ENCODE measurements at places on chromosomes 11 and 22. TPM values are rescaled to one million over a fixed set of nuclear protein-coding genes. Genes with fewer than 3 reads are reported as not detected.

The NXPE4 gene
- not detected for polyA plus RNA-seq

The GPHA2 gene
- not detected for polyA plus RNA-seq

The ADAMTS15 gene
- 28.9 TPM for polyA plus RNA-seq

The TRPC6 gene
- 13.8 TPM for polyA plus RNA-seq

The PRPF19 gene
- 58.2 TPM for polyA plus RNA-seq

The GPR152 gene
- not detected for polyA plus RNA-seq

The UVRAG gene
- 10.8 TPM for polyA plus RNA-seq

GRCh38 chr11:26483108-26483507 is 89.0 kb downstream of the MUC15 start:
- no peak for DNase-seq

DNA sequence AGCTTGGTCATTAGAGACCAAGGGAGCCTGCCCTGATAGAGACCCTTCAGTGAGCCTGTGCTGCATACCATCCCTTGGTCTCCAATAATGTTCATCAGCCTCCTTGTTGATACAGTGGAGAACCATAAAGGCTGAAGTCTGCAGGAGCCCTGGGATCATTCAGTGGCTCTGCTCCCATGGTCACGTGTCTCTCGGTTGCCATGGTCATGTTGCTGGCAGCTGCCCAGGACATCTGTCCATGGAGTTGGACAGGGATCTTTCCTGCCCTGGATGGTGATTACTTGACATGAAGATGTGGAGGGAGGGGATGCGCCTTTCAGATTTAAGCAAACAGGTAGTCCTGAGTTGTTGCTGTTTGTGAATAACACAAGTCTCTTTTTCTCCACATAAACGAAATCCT is 38.2 kb downstream of the CYB5R2 start:
- no peak for DNase-seq

- no peak for DNase-seq
Observed at GRCh38 chr22:35725521-35725920, 7.8 kb downstream of the APOL5 start.

DNA sequence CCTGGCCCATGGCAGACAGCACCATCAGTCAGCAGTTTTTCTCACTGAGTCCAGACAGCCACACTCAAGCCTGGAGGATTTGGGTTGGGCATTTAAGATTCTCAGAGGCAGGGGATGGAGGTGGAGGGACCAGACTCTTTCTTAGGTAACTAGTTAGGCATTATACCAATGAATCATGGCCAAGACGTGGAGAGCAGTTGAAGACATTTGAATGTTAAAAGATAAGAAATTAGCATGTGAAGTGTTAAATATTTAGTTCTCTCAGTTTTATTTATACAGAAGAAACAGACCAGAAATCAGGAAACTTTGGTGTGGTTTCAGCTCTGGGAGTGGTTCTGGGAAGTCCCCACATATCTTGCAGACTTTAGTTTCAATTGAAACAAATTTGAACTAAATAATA is 9.9 kb downstream of the GTF2H1 start:
- no peak for DNase-seq

DNA sequence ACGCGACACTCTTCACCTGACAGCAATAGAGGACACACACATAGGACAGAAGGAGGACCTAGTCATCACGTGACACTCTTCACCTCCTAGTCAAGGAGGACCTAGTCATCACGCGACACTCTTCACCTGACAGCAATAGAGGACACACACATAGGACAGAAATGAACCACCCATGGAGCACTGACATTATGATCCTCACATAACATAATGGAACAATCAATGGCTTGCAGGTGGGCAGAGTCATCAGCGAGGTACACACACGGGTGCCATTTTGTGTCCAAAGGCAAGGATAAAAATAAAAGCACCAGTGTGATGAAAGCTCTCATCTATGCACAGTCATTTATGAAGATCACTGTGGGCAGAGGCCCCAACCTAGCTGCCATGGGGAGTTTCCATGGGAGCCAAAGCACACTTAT is 354.7 kb downstream of the LARGE1 start:
- no peak for DNase-seq

- DNase-seq = no peak
Observed at GRCh38 chr11:73995247-73995646, 12.6 kb upstream of the UCP2 start.

DNA sequence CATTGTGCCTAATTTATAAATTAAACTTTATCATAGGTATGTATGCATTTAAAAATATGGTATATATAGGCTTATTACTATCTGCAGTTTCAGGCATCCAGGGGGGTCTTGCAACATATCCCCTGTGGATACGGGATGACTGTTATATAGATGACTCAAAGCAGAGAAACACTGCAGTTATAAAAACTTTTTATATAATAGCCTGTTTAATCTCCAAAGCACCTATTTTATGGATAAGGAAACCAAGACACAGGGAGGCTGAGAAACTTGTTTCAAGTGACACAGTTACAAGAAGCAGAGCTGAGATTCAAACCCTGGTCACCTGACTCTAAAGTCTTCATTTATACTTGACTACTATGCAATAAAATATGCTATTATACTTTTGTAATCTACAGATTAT is 897.7 kb downstream of the KCNA4 start:
- no peak for DNase-seq

- DNase-seq = no peak
Observed at GRCh38 chr11:23885801-23886200, 611.1 kb upstream of the LUZP2 start.

- DNase-seq = peak; percentile 65
Observed at GRCh38 chr11:23555085-23555484, 694.8 kb upstream of the CCDC179 start.

DNA sequence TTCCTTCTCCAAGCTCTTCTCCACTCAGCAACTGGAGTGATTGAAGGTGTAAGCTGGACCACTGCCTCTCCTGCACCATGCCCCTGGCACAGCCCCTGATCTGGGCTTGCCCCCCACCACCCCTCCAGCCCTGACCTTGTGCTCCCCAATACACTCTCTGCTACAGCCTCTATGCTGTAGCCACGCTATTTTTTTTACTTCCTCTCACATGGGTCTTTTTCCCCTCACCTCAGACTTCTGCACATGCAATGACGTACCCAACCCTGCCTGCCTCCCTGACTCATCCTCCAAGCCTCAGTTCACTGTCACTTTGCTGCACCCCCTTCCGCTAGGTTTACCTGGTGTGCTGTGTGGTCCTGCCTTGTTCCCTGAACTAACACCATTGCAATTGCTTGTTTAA is 9.0 kb downstream of the CSNK2A3 start:
- DNase-seq = no peak

GRCh38 chr11:4040461-4040860 is 54.1 kb upstream of the RRM1 start:
- no peak for DNase-seq

DNA sequence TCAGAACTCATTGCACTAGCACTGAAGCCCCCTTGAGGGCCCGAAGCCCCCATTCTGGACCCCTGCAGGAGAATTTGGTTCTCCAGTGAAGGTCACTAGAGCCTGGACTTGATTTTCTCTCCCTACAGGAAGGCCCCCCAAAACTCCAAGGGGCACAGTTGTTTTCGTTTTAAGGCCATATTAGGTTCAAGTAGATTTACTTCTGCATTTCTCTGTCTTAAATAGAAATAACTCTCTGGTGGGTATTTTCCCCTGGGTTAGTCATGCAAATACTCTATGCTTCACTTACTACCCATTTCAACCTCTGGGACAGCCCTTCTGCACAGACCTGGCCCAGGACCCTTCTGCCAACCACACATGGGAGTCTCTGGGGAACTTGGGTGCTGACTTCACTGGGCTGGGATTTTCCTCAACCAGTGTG is 41.6 kb downstream of the WEE1 start:
- no peak for DNase-seq

Measured in muscle of back (tissue), 13 donors.